NCI-H1694 (cell line): ENCODE measurements at places on chromosomes 5 and 9.

- DNase-seq: no peak
These were observed 10.5 kb downstream of the GRAMD2B start for GRCh38 chr5:126433701-126434100.

GRCh38 chr5:171895081-171895480 lies 109.5 kb downstream of the SMIM23 start:
- no peak for DNase-seq

DNA sequence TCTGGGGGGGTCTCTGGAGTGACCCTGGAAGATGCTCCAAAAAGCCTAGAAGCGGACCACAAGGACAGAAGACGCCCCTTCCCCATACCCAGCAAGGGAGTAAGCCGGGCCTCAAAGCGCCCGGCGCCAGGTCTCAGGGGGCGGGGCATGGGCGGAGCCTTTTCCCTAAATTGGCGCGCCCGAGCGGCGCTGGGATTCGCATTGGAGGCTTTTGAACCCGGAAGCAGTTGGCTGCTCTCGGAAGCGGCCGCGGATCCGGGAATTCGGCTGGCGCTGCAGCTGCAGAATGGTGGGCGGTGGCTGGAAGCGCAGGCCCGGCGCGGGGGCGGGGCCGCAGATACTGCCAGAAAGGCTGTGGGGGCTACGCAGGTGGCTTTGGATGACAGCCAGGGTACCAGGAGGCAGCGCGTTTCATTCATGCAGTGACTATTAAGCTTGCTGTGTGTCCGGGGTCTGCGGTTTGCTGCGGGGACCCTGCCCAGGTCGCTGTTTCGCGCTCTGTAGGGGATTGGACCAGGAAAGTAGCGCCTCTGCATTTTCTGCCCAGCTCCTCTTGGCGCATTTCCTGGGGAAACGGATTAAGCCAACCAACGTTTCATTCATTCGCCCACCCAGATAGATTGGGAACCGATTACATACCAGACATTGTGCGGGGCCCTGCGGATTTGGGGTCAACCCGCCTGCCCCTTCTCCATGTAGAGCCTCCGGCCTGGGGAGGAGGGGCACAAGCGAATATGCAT lies 83.0 kb upstream of the FREM1 start:
- DNase-seq: peak; percentile 86

DNA sequence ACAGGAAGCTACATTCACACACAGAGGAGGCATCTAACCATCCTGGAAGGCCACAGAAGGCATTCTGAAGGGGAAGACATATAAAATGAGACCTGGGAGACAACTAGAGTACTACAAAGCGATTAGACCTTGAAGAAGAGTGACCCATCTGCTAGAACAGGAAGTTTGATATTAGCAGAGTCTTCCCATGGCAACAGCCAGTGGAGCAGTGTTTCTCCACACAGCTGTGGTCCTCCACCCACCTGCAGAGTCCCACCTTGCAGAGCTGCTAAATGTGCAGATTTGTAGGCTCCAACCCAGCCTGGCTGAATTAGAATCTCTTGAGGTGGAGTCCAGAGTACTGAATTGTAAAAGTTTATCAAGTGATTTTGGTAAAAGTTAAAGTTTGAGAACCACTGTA lies 267.0 kb downstream of the CETN3 start:
- no peak for DNase-seq

DNA sequence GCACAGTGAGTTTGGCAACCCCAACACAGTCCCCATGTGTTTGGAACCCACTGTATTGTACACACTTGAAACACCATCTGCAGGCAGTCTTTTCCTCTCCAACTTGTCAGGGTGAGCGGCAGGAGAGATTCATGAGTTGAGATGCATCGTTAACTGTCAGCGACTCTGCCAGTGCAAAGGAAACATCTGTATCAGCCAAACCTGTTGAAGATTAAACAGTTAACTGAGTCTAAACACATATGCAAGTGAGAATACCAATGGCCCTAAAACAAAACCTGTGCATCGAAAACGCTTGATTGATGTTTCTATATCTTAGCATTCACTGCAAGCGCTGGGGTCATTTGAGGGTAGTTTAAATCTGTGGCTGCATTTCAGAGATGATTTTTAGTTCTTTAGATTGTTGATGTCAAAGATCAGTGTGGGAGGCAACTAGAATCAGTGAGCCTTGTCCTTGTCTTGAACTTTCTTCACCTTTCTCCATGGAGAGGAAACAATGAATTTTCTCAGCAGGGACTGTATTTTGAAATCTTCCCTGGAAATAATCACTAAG lies 41.3 kb upstream of the PAM start:
- DNase-seq: peak; percentile 41

GRCh38 chr5:107282061-107282460 lies 388.7 kb downstream of the EFNA5 start:
- no peak for DNase-seq

GRCh38 chr9:86721226-86721781 lies 226.0 kb downstream of the GAS1 start:
- DNase-seq: no peak

DNA sequence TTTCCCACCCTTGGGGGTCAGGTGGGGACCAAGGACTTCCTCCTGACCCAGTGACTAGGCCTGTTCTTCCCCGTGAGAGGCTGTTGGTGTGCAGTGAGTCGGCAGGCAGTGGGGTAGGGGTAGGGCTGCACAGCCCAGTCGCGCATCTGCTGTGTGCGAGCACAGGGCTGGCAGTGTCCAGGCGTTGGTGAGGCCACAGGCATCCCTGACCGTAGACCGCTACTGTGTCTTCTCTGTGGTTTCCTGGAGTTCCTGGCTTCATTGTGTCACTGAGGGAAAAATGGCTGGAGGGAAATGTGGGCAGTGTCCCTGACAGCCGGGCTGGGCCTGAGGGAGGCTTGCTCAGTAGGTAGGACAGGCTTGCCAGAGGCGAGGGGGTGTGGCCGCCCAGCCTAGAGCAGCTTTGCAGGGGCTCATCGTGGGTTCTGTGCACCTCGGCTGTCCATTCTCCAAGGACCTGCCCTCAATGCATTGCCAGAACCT lies 95.4 kb downstream of the CACNA1B start:
- DNase-seq: no peak

DNA sequence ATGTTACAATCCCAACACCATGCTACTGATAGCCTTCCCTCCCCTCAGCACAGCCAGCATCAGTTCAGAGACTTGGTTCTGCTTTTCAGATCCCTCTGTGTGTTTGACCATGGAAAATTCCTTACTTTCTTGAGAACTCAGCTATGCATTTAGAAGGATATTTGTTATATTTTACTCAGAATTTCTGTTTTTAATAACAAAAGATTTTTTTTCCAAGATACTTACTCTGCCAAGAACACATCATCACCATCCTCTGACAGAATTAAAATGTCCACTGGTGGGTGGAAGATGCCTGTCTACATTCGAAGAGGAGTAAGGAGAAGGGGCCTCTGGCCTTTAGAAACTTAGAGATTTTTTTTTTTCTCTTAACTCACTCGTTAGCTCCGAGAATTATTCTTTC lies 56.1 kb upstream of the CKMT2 start:
- DNase-seq: no peak

- no peak for DNase-seq
These were observed 10.7 kb downstream of the LOX start for GRCh38 chr5:122067390-122067789.

- peak; percentile 66 for DNase-seq
These were observed at the start of gene SPARC for GRCh38 chr5:151686674-151687407. TSS of gene SPARC (minus strand) at chr5:151686915. CDS start at chr5:151676188, 10,727 bp downstream.
